ENCODE measurements at places on chromosomes 1 and 21.

DNA sequence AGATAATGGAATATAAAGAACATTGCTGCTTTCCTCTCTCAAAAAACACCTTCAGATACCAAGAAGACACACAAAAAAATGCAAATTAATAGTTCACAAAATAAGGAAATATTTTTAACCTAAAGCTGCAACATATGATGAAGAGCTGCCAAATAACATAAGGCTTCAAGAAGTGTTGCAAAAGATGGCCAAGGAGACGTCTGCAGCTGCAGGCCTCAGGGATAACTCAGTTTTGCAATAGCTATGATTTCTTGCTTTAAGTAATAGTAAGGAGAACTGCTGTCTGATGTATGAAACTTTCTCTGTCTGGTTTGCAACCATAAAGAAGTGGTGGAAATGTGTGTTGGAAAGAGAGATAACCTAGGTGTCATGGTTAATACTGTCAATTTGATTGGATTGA lies 1237.5 kb downstream of the MRPL39 start:
- no peak for DNase-seq

DNA sequence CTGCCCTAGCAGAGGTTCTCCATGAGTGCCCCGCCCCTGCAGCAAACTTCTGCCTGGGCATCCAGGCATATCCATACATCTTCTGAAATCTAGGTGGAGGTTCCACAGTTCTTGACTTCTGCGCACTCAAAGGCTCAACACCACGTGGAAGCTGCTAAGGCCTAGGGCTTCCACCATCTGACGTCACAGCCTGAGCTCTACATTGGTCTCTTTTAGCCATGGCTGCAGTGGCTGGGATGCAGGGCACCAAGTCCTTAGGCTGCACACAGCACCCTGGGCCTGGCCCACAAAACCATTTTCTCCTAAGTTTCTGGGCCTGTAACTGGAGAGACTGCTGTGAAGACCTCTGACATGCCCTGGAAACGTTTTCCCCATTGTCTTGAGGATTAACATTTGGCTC lies 272.6 kb upstream of the PLXNA2 start:
- DNase-seq = no peak

GRCh38 chr1:41740630-41741239 lies 178.0 kb downstream of the HIVEP3 start:
- DNase-seq = no peak

GRCh38 chr1:245169376-245169775 lies 14.6 kb downstream of the KIF26B start:
- no peak for DNase-seq

DNA sequence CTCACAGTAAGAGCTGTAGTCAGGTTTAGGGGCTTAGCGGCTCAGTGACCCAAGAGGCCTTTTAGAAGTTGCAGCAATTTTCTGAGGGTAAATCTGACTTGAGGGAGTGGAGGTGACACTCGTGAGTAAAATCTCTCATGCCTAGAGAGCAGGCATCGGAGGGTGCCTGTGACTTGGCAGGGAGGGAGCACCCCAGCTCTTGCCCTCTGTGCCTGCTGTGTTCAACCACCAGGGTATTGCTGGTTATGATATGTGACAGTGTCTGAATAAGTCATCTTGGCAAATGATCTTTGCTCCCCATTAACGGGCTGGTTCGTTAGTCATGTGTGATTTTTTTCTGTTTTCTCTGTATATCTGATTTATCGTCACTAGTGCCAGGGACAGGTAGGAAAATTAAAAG lies 5.9 kb downstream of the MAN1C1 start:
- DNase-seq = no peak

GRCh38 chr1:88885933-88886332 lies 5.4 kb downstream of the GTF2B start:
- DNase-seq = no peak

- no peak for DNase-seq
Measured at GRCh38 chr1:13510499-13510898, 3.3 kb downstream of the LRRC38 start.

- no peak for DNase-seq
Measured at GRCh38 chr1:20188455-20188817, 2.1 kb upstream of the PLA2G2C start.

Measured in thoracic aorta (tissue), 2 donors.